Epithelial cell of esophagus (primary cell): ENCODE measurements at places on chromosomes 3 and 15.

DNA sequence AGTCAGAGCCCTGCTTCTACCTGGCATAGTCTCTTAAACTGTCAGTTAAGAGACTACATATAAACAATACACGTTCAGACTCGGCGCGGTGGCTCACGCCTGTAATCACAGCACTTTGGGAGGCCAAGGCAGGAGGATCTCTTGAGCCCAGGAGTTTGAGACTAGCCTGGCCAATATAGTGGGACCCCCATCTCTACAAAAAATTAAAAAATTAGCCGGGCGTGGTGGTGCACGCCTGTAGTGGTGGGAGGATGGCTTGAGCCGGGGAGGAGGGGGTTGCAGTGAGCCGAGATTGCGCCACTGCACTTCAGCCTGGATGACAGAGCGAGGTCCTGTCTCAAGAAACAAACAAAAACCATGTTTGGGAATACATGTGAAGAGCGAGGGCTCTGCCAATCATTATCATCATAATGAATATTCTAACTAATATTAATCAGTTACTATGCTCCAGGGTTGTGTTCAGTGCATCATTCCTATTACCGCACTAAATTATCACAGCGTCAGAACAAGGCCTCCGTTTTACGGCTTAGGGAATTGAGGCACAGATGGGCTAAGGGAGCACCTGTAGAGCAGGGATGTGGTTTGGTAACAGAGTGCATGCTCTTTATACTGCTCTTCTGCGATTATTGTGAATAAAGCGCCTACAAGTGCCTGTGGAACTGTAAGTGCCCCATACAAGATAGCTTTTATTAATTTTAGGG is 844 bp upstream of the UQCC5 start:
- DNase-seq, result no peak

DNA sequence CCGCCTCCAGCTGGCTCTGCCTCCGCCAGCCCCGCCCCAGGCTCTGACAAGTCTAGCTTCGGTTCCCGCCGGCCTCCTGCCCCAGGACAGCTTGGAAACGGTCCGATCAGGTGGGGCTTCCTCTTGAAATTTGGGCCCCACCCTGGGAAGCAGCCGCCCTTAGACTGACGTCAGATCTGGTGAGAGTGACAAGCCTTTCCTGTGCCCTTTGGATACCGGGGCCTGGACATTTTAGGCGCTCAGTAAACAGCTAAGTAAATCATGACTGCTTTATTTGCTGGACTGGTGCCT is 378 bp upstream of the HYAL3 start:
- no peak for DNase-seq

DNA sequence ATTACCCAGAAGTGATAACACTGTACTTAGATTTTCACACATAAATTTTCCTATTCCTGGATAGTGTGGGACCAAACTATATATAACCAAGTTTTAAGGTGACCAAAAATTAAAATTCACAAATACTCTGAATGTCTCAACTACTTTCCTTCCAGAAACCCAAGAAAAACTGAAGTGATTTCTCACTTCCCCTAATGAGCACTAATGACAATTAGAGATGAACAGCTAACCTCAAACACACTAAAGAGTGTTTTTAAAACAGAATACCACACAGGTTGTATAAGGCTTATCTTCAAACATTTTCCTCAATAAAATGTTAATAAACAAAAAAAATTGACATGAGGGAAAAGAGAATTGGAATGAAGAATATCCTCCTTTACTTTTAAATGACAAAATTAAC is 188.2 kb downstream of the ZBTB20 start:
- DNase-seq, result no peak

GRCh38 chr3:168186293-168186983 is 90.7 kb upstream of the GOLIM4 start:
- peak; percentile 6 for DNase-seq

- peak; percentile 60 for DNase-seq
Observed at GRCh38 chr3:54999159-54999558, 71.3 kb upstream of the LRTM1 start.

- DNase-seq, result no peak
Observed at GRCh38 chr15:31342781-31343626, 16.4 kb downstream of the KLF13 start.

DNA sequence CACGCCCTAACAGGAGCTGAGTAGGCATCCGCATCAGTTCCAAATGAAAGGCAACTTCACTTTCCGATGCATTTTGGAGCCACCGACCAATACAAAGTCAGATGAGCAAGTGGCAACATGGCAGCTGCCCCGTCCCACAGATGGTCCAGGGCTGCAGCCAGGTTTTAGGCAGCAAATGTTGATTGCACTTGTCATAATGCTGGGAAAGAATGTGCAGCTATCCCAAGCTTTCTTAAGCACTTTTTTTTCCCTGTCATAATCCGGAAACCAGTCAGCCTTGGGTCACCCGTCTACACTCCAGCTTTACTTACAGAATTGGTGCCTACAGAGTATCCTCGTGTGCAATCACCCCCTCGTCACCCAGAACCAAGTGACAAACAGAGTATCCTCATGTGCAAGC is 147.7 kb downstream of the CHSY1 start:
- no peak for DNase-seq

DNA sequence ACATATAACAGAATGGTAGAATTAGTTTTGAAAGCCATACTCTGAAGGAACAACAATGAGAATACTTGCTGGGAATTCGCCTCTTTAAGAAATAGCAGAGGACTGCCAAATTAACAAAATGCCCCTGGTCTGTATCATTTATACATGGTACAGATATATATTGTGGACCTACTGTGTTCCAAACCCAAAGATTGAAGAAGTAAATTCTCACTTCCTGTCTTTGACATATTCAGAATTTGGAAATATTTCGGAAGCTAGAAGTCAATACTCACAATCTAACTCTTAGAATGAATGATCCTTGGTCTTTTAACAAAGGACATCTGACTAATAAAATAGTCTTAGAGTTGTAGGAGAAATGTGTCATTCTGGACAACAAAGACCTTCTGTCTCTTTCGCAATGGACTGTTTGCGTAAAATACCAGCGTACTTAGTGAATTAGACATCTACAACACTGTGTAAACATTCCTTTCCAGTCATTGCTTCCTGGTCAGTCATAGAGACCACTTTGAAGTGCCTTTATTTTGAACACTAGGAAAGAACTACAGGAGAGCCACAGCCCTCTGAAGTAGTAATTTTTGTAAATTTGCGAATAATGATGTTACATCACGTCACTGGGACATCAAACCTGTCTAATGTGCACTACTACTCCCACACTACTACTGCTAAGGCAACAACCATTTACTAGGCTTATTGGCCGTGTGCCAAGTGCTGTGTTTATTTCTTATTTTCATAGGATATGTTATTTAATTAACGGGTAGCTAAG is 68.0 kb downstream of the CHL1 start:
- peak; percentile 98 for DNase-seq

- DNase-seq, result peak; percentile 41
Observed at GRCh38 chr3:60291115-60291514, 960.1 kb downstream of the FHIT start.
